Naive B cell (primary cell): ENCODE measurements at places on chromosomes 11 and 22.

DNA sequence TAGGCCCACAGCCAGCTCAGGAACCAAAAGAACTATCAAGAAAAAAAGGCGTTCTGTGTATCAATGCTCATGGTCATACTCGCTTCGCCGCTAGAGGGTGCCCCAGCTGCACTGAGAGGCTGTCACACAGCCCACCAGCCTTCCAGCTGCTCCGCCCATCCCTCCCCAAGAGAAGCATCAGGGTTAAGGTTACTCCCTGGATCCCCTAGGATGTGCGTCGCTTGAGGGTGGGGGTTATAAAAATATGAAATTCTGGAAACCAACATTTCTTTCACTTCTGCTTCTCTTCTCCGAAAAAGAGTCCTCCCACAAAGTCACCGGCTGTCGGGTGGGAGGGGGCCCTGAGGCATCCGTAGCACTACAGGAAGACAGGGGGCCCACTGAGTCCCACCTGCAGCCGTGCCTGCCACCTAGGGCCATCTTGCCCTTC lies 1.7 kb downstream of the CBX6 start:
- H3K27me3 ChIP-seq, result peaks cover 6% of the 10 kb centered on the region
- H3K27ac ChIP-seq, result no peak overlapping the region
- peak; percentile 80 for DNase-seq
- no peaks in the 10 kb centered on the region for H3K36me3 ChIP-seq
- H3K4me3 ChIP-seq, result peak overlapping the region; percentile 87

GRCh38 chr11:17790453-17790852 lies 55.9 kb downstream of the KCNC1 start:
- H3K36me3 ChIP-seq, result peaks cover 21% of the 10 kb centered on the region
- no peaks in the 10 kb centered on the region for H3K4me1 ChIP-seq
- DNase-seq, result no peak
- no peak overlapping the region for H3K4me3 ChIP-seq

DNA sequence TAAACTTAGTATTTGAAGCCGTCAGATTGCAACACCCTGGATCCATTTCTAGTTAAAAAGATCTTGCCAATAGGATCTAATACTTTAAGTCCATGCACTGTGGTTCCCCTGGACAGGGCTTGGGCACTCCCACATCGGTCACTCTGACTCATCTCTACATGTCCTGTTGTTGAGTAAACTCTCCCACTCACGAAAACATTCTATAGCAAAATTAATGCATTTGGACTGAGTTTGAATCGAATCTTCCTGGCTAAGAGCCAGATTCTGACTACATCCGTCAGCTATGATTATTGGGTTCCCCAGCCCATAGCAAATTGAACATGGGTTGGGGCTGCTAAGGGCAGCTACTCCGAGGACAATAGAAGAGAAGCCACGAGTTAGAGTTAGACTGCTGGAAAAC lies 182.1 kb upstream of the SORL1-AS1 start:
- H3K4me3 ChIP-seq, result no peak overlapping the region
- no peaks in the 10 kb centered on the region for H3K27me3 ChIP-seq
- H3K27ac ChIP-seq, result no peak overlapping the region
- H3K36me3 ChIP-seq, result peaks cover 19% of the 10 kb centered on the region
- H3K4me1 ChIP-seq, result no peaks in the 10 kb centered on the region

DNA sequence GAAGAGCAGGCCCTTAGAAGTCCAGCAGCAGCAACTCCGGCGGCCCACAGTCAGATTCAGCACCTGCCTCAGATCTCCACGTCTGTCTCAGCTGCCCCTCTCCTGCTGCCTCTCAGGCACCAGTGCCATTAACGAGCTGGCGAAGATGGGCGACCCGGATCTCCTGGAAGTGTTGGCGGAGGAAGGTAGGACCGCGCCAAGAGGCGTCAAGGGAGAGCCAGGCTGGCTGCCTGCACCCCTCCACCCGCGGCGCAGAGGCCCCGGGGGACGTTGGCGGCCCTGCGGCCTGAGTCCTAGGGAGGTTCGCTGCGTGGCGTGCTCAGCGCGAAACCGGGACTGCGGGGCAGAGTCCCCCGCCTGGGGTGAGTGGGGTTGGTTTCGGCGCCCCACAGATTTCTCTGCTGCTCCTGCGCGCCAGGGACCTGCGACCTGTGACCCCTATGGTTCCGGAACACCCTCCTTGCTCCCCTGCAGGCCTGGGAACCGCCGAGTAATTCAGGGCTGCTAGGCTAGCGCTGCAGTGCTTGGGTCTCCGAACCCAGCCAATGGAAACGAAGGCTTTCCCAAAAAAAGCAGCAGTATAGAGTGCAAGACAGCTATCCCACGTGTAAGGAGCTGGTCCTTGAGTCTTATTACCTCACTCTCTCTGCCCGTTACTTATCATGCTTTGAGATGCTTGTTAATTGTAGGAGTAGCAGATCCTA lies 615 bp downstream of the ANO5 start:
- no peak overlapping the region for H3K27ac ChIP-seq
- H3K4me1 ChIP-seq, result peaks cover 25% of the 10 kb centered on the region
- no peak for DNase-seq
- H3K36me3 ChIP-seq, result no peaks in the 10 kb centered on the region
- H3K27me3 ChIP-seq, result peaks cover 45% of the 10 kb centered on the region

GRCh38 chr11:117923773-117924172 lies 5.4 kb downstream of the TMPRSS13 start:
- peaks cover 18% of the 10 kb centered on the region for H3K27me3 ChIP-seq
- no peak for DNase-seq
- peaks cover 20% of the 10 kb centered on the region for H3K4me1 ChIP-seq
- H3K27ac ChIP-seq, result no peak overlapping the region

- no peaks in the 10 kb centered on the region for H3K4me1 ChIP-seq
- H3K27me3 ChIP-seq, result no peaks in the 10 kb centered on the region
- no peak overlapping the region for H3K27ac ChIP-seq
- no peak for DNase-seq
These were observed 12.2 kb downstream of the TEF start for GRCh38 chr22:41394012-41394356.

DNA sequence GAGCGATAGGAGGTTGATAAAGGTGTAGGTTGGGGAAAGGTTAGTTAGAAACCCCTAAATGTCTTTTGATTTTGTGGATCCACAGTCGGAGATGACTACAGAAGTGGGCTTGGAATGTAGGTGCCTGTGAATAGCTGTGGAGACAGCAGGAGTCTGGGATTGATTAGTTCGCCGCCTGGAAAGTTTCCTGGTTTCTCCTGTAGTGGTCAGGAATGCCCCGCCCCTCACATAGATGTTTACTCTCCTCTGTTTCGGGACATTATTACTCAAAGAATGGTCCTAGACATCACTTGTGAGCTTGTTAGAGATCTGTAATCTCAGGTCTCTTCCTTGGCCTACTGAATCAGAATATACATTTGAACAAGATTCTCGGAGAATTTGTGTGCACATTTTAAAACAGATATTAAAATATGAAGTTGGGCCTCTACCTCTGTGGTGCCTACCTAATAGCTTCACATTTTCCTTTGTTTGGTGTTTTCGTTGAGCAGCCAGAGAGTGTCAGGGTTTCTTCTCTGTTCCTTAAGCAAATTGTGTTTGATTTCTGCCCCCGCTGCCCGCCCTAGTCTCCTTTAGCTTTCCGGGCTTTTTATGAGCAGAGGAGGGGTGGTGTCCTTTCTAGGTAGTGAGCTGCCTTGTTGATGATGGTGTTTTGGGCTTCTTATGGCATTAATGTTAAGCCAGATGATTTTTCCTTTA lies 89.4 kb downstream of the PPP6R3 start:
- DNase-seq, result no peak
- peak overlapping the region; percentile 46 for H3K27ac ChIP-seq
- no peak overlapping the region for H3K4me3 ChIP-seq
- peaks cover 11% of the 10 kb centered on the region for H3K36me3 ChIP-seq

DNA sequence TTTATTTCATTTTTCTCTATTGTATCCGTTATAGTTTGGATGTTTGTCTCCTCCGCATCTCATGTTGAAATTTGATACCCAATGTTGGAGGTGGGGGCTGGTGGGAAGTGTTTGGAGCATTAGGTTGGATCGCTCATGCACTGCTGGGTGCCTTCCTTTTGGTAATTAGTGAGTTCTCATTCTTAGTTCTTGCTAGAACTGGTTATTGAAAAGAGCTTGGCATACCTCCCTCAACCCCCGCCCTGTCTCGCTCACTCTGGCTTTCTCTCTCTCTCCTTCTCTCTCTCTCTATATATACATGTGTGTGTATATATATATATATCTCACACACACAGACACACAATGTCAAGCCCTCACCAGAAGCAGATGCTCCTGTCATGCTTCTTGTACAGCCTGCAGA lies 978.7 kb downstream of the DLG2 start:
- no peaks in the 10 kb centered on the region for H3K36me3 ChIP-seq
- H3K4me3 ChIP-seq, result no peak overlapping the region
- no peaks in the 10 kb centered on the region for H3K4me1 ChIP-seq

DNA sequence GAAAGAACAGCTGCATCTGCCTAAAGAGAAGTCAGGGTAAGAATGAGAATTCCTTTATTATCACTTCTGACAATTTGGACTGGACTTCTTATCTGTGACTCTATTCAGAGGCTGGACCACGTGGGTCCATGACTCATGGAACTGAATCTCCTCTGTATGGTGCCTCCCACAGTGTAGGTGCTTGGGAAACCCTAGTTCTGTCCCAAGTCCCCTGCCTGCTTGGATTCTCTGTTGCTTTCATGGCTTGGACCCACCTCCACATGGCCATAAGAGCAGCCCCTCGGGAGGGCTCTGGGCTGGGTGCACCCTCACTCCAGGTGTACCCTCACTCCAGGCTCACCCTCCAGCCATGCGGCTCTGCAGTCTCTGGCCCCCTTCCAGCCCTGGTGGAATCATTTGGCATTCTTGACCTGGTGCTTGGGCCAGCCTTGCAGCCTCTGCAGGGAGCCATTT lies 153.4 kb downstream of the CACNA1I start:
- no peak for DNase-seq
- H3K27ac ChIP-seq, result no peak overlapping the region
- no peaks in the 10 kb centered on the region for H3K4me1 ChIP-seq
- no peaks in the 10 kb centered on the region for H3K36me3 ChIP-seq
- no peak overlapping the region for H3K4me3 ChIP-seq
- H3K27me3 ChIP-seq, result peaks cover 18% of the 10 kb centered on the region

DNA sequence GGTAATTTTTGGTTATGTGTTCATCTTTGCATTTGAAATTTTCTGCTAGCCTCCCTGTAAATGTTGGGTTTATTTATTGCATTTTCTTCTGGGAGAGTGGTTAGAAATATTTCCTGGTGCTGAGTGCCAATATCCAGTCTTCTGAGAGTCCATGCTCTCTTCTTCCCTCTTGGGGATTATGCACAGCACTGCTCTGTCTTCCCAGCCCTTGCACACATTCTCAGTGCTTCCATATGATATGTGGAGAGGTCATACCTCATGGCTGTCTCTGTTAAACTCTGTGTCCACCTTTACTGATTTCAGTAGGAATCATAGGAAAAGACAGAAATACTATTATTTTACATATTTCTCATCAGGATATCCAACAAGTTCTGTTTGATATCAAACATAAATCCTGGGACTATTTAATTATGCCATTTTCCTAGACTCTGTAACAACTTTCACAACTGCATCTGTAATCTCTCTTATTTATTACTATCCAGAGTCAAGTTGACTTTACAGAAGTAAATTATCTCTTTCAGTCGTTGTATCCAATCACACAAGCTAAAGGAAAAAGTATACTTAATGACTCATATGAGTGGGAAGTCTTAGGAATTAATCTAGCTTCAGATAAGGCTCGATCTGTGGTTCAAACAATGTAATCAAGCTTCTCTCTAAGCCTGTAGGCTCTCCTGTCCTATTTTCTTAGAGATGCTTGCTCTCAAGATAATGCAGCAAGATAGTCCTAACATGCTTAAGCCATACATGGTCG lies 2.7 kb upstream of the NXPE1 start:
- H3K36me3 ChIP-seq, result no peaks in the 10 kb centered on the region
- peaks cover 17% of the 10 kb centered on the region for H3K27me3 ChIP-seq
- H3K27ac ChIP-seq, result no peak overlapping the region
- no peaks in the 10 kb centered on the region for H3K4me1 ChIP-seq
- no peak overlapping the region for H3K4me3 ChIP-seq

GRCh38 chr11:61587541-61587941 lies 6.7 kb upstream of the SYT7 start:
- H3K4me3 ChIP-seq, result peak overlapping the region; percentile 82
- no peak for DNase-seq
- peaks cover 85% of the 10 kb centered on the region for H3K27me3 ChIP-seq
- peaks cover 7% of the 10 kb centered on the region for H3K36me3 ChIP-seq
